ENCODE measurements at places on chromosomes 11 and 22.

DNA sequence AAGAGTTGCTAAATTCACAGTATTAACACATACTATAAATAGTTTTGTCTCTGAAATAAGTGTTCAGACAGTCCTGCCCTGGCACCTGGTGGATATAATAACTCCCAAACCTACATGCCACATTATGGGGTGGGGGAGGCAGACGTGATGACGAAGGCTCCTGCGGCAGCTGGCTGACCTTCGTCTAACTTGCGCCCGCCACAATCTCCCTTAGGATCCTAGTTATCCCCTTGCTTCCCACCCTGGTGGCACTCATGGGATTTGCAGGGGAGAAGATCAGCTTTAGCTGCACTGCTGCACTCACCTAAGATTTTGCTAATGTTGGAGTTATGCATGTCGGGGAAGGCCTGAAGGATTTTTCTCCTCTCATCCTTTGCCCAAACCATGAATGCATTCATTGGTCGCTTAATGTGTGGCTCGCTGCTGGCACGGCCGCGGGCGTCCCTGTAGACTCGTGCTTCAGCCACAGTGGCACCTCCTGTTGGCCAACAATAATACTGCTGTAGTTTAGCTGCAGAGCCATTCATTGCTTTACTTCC is 367.6 kb downstream of the SOX6 start:
- no peak for DNase-seq

DNA sequence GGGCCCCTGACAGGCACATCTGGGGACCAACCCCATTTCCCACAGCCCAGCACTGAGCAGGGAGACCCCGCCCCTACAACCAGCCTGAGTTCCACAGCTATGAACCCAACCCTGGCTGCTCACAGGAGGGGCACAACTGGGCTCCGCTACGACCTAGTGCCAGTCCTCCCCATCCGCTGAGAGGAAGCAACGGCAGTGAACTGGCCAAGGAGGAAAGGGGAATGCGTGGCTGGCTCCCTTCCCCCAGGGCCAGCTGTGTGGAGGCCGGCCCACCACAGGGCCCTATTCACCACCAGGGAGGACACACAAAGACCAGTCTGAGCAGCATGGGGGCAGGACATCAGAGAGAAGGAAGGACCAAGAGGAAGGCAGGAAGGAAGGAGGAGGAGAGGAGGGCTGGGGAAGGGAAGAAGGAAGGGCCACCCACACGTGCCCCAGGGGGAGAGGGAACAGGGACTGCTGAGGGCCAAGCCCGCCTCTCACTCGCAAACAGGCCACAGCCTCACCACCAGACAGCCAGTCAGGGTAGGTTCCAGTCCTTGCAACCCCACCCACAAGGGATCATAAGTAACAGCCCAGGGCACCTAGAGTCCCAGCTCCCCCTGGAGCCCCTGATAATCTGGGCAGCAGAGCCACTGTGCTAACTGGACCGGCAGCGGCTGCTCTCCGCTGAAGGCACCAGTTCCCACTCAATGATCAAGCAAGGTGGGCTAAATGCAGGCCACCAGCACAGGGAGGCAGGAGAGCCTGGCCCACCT is 8.5 kb upstream of the GAL3ST1 start:
- no peak for DNase-seq

DNA sequence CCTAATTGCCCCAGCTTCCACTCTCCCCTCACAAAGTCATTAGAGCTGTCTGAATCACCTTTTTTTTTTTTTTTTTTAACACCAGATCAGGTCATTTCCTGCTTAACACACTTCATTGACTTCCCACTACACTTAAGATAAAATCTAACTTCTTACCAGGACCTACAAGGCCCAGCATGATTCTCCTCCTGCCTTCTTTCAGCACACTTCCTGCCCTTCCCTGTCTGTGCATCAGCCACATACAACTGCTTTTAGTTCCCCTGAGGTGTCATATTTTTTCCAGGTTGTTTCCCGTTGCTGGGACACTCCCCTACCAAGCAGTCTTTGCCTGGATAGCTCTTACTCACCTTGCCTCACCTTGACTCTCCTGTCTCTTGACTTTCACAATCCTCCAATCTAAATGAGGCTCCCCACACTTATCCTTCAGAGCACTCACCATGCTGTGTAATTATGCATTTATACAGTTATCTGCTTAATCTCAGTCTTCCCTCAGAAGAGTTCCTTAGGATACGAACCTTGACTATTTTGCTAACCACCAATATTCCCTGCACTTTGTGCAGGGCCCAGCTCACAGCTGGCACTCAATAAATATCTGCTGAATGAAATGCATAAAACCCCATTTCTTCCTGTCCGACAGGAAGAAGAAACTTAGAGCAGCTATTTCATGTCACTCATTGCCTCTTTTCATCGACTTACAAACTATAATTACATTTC is 96.6 kb upstream of the AKIP1 start:
- no peak for DNase-seq

DNA sequence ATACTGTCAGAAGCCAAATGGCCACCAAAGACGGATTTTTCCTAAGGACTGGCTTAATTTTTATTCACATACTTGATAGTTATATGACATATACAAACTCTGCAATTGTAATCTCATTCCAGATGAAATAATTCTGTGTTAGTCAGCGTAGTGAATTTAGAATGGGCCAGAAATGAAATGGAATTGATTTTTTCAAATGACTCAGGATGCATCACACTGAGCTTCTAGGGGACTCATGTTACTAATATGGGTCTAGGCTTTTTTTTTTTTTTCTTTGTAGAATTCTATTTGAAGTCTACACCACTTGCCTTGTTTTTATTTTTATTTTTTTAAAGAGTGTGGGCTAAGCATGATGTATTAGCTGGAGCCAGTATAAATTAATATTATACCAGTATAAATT is 62.7 kb downstream of the SPECC1L start:
- DNase-seq = no peak

DNA sequence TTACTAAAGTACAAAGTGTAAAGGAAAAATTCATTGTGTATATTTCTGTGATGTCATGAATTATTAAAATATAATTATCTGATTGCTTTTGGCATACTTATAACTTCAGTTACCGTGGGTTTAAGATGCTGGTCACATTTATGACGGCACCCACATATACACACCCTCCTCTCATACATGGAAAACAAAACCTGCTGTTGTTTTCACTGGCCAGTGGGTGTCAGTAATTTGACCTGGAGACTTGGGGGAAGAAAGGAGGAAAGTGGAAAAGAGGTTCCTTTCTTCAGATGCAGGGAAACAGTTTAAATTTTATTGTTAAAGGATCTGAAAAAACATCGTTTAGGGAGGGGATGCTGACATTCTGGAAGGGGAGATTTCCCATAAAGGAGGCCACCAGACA is 742 bp upstream of the BBOX1 start:
- no peak for DNase-seq

Measured in stimulated activated CD8-positive, alpha-beta memory T cell treated with anti-CD3 and anti-CD28 coated beads, Interleukin-4, amount 100 ng/mL, for 1 hour (primary cell).